M059J (cell line): ENCODE measurements at places on chromosomes 1 and 21.

DNA sequence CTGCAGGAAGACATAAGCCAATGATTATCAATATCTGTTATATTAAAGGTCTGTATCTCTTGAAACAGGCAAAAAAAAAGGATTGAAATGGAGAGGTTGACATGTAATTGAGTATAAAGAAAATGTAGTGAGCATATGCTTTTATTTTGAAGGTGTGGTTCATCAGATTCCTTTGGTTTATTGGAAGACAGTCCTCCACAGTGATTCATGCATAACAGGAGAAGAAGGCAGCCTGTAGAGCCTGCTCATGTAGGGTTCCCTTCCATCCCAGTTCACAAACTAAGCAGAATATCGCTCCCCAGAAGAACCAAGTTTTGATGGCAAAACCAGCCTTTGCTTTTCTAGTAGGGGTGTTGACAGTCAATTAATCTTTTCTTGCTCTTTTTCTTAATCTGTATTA lies 1016.8 kb upstream of the ADGRL4 start:
- no peak for DNase-seq

DNA sequence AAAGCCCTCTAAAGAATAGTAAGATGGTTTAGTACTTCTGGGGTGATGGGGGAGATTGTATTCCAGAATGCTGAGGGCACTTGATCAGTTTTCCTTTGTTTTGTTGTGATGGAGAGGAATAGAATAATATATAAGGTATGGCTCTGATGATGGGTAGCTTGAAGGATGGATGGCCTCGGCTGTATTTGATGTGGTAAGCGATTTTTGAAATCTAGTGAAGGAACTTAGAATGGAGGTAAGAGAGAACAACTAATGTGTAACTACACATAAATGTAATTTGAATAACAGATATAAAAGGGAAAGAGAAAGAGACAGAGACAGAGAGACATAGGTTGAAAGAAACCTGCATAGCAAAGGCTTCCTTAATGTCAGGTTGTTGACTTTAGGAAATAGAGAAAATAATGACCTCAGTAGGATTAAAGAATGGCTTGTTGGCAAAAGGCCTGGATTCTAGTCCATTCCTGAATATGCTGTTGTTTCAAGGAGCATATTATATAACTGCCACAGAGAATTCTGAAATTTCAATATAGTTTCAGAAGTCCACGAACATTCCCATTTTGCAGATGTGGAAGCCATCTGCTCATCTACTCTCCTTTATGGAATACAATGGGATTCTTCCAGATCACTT lies 58.7 kb downstream of the NIBAN1 start:
- DNase-seq: peak; percentile 19

- DNase-seq: peak; percentile 98
These were observed 29.8 kb downstream of the MAPKAPK2 start for GRCh38 chr1:206714331-206715058.

- no peak for DNase-seq
These were observed 1.9 kb downstream of the EPHX1 start for GRCh38 chr1:225811622-225812487.

- DNase-seq: no peak
These were observed 14.6 kb upstream of the FLG2 start for GRCh38 chr1:152374451-152374850.

DNA sequence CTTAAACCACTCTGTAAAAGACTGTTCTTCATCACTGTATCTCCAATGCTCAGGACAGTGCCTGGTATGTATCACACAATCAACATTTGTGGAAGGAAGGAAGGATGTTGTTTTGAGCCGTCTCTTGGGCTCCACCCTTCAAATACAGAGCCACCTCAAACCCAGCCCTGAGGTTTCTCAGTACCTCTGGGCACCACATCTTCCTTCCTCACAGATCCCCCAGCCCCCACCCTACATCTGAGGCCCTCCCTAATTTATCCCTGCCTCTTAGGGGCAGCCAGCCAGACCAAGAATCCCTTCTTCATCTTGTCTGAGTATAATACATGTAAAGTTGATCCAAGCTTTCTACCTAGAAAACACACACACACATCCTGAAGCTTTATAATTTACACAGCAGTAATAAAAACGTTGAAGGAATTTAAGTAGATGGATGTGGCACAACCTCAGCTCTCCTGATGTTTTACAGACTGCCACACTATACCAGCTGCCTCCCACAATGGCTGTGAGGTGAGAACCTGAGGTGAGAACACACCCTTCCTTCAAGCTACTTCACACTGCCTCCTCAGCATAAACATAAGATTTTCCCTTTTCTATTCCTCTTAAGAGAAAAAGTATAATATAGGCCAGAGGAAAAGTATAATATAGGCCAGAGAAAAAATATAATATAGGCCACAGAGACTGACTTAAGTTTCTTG lies 48.5 kb downstream of the CDC7 start:
- DNase-seq: no peak

GRCh38 chr1:46034601-46035516 lies 97.6 kb downstream of the PIK3R3 start:
- no peak for DNase-seq

DNA sequence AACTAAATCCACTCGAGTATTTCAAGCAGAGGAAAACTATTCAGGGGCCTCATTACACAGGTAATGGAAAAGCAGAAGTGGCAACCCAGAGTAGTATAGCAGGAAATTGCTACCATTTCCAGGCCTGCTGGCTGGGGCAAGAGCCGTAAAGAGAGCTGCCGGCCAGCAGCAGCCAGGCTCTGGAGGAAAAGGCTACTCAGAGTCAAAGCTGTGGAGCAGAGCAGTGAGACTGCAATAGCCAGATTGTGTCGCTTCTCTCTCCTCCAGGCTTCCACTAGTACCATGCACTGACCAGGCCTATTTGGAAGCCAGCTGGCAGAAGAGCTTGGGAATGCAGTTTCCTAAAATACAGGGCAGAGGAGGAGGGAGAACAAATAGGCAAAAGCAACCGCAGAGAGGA lies 155.5 kb downstream of the OMA1 start:
- no peak for DNase-seq

DNA sequence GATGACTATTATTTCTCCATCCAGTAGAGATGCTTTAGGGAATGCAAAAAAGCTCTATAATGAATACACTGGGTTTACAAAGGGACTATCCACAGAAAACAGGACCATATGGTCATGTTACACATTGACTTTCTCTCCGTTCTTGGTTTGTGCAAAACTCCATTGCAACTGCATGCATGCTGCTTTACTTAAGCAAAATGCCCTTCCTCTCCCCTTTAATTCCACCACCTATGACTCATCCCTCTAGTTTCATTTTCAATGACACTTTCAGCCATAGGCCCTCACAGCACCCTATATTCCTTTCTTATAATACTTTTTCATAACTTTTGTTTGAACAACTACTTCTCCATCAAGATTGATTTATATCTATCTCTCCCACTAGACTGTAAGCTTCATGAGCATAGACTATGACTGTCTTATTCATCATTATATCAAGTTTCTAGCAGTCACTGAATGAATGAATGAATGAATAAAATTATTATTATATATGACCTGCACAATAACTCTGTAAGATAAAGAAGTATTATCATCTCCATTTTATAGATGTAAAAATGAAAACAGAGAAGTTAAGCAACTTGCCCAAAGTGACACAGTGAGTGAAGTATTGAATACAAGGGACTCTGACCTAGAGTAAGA lies 248.9 kb downstream of the PLPP3 start:
- DNase-seq: peak; percentile 68

DNA sequence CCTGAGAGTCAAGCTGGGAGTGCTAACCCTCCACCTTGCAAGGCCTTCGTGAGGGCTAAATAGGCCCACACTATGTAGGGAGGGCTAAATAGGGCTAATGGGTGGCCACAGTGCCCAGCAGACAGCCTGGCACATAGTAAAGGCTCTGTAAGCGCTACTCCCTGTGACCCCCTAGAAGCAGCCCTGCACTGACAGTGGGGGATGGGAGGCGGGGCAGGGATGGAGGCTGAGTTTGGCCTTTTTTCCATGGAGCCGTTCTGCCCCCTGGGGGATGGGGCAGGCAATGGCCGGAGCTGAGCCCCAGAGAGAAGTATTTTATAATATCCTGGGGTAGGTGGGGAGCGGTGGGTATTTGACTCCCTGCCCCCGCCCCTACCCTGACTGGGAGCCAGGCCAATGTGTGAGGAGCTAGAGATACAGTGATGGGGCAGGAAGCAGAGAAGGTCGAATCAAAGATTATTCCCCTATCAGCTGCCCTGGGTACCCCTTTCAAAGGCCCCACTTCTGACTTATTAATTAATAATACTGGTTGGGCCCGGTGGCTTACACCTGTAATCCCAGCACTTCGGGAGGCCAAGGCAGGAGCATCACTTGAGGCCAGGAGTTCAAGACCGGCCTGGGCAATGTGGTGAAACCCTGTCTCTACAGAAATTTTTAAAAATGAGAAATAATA lies 42.3 kb downstream of the LACTBL1 start:
- DNase-seq: peak; percentile 38

GRCh38 chr1:8477166-8477982 lies 159.5 kb downstream of the SLC45A1 start:
- peak; percentile 27 for DNase-seq

GRCh38 chr1:101953623-101954022 lies 43.1 kb downstream of the OLFM3 start:
- no peak for DNase-seq

GRCh38 chr1:59997479-59998115 lies 71.0 kb upstream of the CYP2J2 start:
- DNase-seq: no peak

GRCh38 chr1:167561753-167562152 lies 8.2 kb upstream of the CREG1 start:
- DNase-seq: no peak

- DNase-seq: peak; percentile 49
These were observed 5.5 kb downstream of the TLR5 start for GRCh38 chr1:223137455-223138085.

GRCh38 chr21:34890724-34891612 lies 158.1 kb downstream of the RUNX1 start:
- DNase-seq: peak; percentile 67

- peak; percentile 9 for DNase-seq
These were observed 44.3 kb downstream of the PCP4 start for GRCh38 chr21:39911286-39912199.

DNA sequence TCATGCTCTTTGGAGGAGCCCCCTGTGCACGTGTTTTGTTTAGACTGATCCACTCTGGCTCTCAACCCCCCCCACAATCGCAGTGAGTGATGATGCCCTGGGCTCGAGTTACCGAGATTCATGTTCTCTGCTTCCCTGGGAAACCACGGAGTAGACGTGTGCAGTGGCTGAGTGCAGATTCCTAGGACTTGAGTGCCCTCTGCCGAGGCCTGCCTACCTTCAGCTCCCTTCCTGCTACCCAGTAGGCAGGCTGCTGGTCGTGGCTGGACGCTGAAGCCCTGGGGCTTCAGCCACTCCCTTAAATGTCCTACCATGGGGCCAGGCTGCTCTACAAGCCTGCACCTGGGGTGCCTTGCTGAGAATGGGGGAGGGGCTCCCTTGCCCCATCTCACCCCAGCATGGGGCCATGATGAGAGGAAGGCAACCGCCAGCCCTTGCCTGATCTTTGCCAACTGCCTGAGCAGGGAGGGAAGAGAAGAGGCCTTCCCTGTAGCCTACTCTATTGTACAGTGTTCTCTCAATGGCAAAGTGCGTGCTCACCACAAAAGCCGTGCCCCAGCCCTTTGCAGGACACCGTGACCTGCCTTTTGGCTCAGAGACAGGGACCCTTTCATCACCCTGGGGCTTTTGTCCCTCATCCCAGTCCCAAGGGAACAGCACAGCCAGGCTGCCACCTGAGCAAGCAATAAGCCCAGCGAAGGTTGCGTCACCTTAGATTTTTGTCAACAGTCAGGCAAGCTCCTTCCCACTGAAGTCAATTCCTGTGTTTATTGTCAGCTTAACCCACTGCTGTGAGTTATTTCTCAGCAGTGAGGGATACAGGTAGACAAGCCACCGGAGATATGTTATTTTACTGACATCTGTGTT lies 4.1 kb upstream of the GRIK3 start:
- peak; percentile 35 for DNase-seq

DNA sequence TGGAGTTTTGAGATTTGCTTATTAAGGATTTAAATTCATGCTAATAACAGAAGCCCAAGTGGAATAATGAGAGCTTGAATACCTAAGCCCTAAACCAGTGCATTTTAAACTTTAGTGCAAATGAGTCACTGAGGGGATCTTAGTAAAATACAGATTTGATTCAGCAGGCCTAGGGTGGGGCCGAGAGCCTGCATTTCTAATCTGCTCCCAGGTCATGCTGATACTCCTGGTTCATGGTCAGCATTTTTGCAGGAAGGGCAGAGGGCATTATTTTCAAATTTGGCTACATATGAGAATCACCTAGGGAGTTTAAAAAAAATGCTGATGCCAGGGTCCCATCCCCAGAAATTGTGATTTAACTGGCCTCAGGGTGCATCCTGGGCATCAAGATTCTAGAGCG lies 39.3 kb downstream of the DNTTIP2 start:
- no peak for DNase-seq

DNA sequence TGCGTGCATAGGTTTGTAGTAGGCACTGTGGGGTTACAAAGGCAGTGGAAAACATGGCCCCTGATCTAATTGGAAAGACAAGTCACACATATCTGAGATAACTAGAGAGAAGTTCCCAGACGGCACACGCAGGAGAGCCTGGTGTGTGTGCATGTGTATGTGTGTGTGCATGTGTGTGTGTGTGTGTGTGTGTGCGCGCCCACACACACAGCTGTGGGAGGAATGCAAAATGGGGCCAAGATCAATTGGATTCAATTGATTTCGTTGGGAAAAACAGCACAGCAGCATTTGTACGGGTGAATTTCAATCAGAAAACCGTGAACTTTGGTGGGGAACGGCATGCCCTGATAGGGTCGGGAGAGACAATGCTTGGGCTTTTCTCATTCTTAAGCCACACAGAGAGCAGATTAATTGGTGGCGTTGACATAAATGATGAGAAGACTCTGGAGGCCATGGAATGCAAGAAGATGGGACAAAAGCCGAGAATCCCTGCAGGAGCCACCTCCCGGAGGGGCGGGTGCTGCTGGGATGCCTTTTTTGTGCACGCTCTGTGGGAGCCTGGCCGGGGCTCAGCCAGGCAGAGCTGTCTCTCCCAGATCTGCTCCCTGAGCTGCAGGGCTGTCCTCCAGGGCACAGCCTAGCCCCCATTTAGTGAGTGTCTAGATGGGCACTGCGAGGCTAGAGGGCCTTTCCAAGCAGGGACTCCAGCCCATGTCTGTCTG lies 322.0 kb downstream of the CAMTA1 start:
- no peak for DNase-seq

- DNase-seq: peak; percentile 54
These were observed 54.5 kb downstream of the BACE2 start for GRCh38 chr21:41222247-41223068.

- no peak for DNase-seq
These were observed 82.9 kb downstream of the SSBP3 start for GRCh38 chr1:54323324-54323739.

DNA sequence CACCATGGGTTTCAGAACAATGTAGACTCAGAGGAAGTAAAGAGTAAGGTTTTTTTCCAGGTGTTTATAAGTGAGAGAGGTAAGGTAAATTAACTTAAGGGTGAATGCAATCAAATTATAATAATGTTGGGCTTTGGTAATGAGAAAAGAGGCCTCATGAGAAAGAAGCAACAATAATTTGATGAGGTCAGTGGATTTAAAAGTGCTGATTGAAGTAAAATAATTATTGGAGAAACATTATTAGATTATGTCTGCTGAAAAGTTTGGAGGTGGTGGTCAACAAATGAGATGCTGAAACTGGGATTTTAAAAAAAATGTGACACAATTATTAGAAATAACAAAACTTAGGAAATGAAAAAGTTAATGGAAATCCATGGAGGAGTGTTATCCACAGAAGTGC lies 187.4 kb upstream of the BRINP3 start:
- no peak for DNase-seq

- peak; percentile 28 for DNase-seq
These were observed 39.2 kb downstream of the NSL1 start for GRCh38 chr1:212752252-212752933.
